ENCODE measurements at places on chromosomes 3 and 15. TPM values are rescaled to one million over a fixed set of nuclear protein-coding genes. Genes with fewer than 3 reads are reported as not detected.
A peak's percentile ranks its signal among the peaks of the same experiment; 100 is the strongest.

The TP63 gene
- 0.40 TPM for total RNA-seq

The NAALADL2 gene
- 10.4 TPM for total RNA-seq

The OIP5 gene
- not detected for total RNA-seq

The PLSCR5 gene
- not detected for total RNA-seq

The SETMAR gene
- total RNA-seq: 15.8 TPM

The STRIT1 gene
- 4.8 TPM for total RNA-seq

The AGTR1 gene
- 0.67 TPM for total RNA-seq

The TRH gene
- not detected for total RNA-seq

GRCh38 chr15:76517910-76518309, 181.3 kb downstream of the ISL2 start:
- DNase-seq: no peak

DNA sequence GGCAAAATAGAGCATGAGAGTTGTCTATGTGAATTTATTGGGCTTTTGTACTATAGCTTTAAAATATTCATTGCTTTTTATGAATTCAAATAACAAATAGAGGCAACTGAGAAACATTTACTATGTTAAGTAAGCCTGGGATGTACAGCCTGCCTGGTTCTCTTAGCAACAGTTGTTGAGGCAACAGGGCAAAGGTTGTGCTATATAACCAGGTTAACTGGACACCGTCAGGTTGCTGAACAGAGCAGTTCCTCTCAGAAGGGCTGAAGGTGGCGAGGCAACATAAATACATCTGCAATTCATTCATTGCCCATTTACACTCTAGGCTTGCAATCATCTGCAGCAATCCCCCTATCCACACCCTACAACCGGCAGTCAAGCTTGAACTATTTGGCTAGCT, 78.2 kb downstream of the GTF2E1 start:
- no peak for DNase-seq

- no peak for DNase-seq
These were observed 3.4 kb downstream of the RARRES1 start for GRCh38 chr3:158728851-158729250.

DNA sequence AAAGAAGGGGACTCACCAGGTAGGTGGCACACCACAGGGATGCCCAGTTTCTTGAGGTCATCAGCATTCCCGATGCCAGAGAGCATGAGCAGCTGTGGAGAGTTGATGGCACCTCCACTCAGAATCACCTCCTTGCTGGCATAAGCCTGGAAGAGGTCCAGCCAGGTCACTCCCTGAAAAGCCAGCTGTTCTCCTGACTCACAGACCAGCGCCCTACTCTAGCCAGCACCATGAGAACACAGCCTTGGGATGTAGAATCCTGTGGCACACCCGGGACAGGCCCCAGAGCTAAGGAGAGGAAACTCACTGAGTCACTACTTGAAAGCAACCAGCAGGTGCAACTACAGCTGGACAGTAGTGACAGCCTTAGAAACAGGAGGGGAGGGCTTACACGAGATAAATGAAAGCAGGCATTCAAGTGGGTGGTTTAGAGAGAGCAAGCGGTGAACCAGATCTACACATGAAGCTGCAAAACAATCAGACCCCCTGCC, 24.5 kb downstream of the CHDH start:
- peak; percentile 59 for DNase-seq

DNA sequence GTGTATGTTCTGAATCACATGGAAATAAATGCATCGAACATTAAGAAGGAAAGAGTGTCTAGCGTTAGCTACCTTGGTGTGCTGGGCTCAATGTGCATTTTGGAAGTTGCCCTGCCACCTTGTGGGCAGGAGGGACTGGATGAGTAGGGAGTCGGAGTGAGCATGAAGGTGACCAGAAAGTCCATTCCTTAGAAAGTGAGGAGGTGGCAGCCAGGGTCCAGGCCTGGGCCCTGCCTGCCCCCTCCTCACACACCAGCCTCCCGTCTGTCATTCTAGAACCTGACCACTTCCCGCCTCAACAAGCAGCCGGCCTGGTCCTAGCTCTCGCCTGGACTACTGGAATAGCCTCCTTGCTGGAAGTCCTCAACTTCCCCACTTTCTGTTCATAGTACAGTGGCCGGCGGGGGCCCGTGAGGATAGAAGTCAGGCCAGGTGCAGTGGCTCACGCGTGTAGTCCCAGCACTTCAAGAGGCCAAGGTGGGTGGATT, 10.2 kb upstream of the GATA2 start:
- DNase-seq: no peak

GRCh38 chr3:81451611-81452010, 309.8 kb downstream of the GBE1 start:
- no peak for DNase-seq

GRCh38 chr3:13400114-13400673, 19.9 kb downstream of the NUP210 start:
- no peak for DNase-seq

DNA sequence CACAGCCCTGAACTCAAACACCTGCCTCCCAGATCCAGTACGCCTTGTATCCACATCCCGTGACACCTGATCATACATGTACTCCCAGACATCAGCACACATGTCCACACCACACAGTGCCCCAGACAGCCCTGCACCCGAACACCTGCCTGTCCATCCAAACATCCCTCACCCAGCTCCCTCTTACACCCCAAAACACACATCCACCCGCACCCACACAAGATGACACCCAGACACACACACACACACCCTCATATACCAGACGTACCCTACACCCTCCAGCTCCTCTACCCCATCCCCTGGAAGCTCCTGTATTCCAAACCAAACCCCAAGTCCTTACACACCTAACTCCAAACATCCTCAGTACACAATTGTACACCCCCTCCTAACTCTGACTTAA, 735 bp downstream of the CAMK1 start:
- no peak for DNase-seq

- no peak for DNase-seq
These were observed 15.7 kb upstream of the RPLP1 start for GRCh38 chr15:69436951-69437350.

GRCh38 chr15:54803987-54804386, 392.8 kb downstream of the RSL24D1 start:
- no peak for DNase-seq

DNA sequence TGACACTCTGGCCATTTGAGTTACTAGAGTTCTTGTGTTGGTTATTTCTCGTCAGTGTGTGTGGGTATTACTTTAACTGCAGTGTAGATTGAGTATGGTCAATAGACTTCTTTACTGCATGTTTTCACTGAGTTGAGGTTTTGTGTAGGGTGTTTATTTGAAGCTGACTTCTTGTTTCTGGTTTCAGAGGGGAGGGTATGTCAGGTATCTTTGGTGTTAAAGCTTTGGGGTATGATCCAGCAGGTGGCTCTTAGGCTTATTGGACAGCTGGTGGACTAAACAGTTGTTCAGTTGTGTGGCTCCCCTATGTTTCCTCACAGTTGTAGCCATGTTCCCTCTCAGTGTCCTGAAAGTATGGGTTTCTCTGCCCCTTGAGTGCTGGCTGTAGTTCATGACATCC, 72.0 kb downstream of the AKAP13 start:
- DNase-seq: no peak

- no peak for DNase-seq
These were observed 582.9 kb downstream of the NSUN3 start for GRCh38 chr3:94645790-94646189.

- DNase-seq: no peak
These were observed 155.5 kb upstream of the TMC3 start for GRCh38 chr15:81529481-81529880.

- DNase-seq: no peak
These were observed 246.6 kb downstream of the KCNH8 start for GRCh38 chr3:19394946-19395345.

GRCh38 chr3:174862101-174862500, 3.0 kb downstream of the NAALADL2 start:
- DNase-seq: no peak

DNA sequence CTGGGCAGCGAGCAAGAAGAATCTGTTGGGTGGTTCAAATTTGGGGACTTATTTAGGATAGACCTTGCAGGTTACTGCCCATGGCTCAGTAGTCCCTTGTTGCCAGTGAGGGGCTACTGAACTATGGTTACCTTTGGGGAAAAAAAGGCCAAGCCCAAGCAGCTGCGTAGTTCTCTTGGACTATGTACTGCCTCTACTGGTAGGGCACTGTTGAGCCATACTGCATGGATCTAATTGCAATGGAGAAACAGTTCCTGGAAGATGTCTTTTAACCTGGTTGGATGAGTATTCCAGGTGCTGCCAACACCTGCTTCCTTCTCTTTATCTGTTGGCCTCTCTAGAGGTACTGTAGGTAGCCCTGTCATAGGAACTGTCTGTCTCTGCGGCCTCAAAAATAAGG, 671.9 kb upstream of the CBLB start:
- DNase-seq: no peak

- DNase-seq: no peak
These were observed 129.8 kb downstream of the NR1I2 start for GRCh38 chr3:119911748-119912147.

GRCh38 chr3:171011109-171011872, 15.2 kb downstream of the SLC2A2 start:
- DNase-seq: no peak

DNA sequence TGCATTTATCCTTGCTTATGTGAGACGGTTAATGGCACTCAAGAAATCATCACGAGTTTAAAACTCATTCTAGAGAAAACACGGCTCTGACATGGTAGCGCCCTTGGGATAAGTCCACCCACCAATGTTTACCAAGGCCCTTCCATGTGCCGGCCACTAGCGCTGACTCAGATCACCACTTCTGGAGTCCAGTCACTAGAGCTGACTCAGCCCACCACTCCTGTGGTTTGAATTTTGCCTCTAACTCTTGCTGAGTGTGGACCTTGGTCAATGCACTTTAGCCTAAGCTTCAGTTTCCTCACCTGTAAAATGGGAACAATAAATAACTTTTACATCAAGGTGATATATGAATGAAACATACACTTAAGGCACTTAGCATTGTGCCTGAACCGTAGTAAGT, 358.4 kb upstream of the PROK2 start:
- DNase-seq: no peak

DNA sequence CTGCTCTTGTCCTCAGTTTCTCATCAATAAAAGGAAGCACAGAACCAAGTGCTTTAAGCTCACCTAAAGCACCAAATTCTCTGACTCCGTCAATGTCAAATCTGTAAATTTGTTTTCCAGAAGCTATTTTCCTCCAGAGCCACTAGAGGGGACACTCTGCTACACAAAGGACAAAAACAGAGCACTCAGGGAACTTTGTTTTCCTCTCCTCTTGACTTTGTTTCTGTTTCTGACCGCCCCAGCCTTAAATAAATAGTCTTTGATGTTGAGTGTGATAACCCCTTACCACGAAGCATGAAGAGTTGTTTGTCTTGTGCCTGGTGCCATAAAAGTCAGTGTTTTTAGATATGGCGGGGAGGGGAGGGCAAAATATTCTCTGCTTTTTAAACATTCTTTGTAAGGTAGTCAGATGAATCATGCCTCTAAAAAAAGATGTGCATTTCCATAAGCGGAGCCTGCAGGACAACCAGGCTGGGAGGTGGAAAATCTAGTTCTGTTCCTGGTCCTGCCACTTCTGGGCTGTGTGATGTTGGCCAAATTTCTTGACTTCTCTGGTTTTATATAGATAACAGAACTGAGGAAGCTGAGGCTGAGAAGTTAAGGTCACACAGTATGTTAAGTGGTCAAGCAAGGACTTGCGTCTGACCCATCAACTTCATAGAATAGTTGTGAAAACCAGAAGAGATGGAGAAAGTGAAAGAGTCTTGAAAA, 7.3 kb upstream of the ZBTB38 start:
- DNase-seq: no peak

DNA sequence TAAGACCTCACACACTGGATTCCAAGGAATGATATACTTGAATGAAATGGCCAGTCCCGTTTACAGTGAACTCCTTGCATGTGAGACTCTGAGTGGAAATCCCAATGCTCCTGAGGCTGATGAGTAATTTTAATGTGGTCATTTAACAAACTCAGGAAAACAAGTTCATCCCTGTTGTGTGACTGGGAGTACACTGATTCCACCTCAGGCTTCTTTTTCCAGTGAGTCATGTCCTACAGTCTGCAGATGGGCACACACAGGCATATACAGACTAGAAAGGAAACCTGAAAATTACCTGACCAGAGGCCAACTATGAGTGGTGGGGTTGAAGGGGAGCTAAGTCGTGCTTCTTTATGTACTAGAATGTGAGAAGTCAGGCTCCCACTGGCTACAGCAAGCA, 5.8 kb downstream of the SQOR start:
- DNase-seq: no peak

DNA sequence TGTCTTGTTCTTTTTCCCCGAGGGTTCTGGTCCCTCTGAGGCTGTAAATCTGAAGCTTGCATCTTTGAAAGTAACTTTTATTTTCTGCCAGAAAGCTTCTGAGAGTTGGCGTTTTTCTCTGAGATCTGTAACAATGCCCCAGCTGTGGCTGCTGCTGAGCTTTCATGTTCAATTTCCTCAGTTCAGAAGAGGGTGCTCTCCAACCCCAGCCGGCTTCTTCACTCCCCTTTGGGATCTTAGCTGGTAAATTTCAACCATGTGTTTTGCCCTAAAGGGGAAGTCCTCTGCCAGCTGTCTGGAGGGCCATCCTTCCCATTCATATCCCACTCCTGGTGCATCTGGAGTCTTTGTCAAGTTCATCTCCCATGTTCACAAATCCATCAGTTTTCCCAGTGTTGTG, 18.3 kb upstream of the CFAP100 start:
- DNase-seq: no peak

DNA sequence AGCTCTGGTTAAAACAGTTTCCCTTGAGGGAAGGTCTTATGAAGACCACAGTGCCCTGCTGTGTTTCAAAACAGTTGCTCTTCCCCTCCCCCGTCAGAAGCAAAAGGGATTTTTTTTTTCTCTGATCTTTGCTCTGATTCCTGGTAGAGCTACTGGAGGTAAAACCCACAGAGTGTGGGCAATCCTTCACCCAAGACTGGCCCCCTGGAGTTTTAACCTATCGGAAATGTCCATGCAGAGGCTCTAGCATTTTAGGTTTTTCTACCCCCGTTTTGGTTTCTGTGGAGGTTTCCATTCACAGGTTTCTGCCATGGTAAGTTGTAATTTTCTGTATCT, 27.7 kb downstream of the GRM2 start:
- DNase-seq: no peak

DNA sequence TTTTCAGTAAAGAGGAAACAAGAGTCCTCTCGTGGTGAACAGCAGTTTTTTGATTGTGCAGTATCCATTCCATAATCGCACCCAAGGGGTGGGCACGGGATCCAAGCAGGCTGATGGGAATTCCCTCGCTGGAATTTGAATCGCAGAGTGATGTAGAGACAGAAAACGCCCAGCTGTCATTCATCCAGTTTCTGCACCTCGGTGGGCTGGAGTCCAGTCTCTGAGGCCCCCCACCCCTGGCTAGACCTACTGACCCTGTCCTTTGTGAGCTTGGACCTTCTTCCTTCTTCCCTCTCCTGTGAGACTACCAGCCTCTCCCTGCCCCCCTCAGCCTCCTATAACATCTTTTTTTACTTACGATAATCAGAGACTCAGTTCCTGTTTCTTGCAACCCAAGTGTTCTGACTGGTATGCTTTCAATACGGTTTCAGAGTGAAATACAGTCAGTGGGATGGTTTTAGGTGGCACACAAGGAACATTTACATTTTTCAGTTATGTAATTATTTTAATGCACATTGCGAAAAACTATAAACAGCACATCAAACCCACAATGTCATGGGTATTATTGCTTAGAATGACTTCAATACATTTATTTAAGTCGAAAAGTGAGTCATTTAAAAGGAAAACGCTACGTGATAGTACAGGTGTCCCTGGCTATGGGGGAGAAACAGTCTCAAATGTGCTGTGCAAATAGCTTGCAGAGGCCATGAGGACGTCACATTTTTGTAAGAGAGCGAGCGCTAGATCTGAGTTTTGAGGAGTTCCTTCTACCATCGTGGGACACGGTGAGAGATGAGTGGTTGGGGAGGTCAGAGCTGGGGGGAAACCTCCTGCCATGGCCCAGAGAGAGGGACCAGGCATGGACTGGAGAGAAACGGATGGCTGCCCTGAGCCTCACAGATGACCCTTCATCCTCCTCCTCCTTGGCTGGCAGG, 37.5 kb upstream of the CHST2 start:
- no peak for DNase-seq
